ENCODE measurements at places on chromosomes 1 and 21. TPM values are rescaled to one million over a fixed set of nuclear protein-coding genes. Genes with fewer than 3 reads are reported as not detected.

Gene SLC45A1
- total RNA-seq = 10.3 TPM

Gene ELF3
- not detected for total RNA-seq

Gene UBL4B
- not detected for total RNA-seq

Gene SYCP1
- total RNA-seq = not detected

Gene KCNJ10
- total RNA-seq = not detected

Gene COL11A1
- total RNA-seq = 0.10 TPM

Gene RIMKLA
- not detected for total RNA-seq

Gene PBXIP1
- total RNA-seq = 65.3 TPM

Gene IGFN1
- not detected for total RNA-seq

Gene CD247
- not detected for total RNA-seq

Gene ARMH1
- 2.2 TPM for total RNA-seq

Gene FAM163A
- total RNA-seq = not detected

Gene CNKSR1
- 0.81 TPM for total RNA-seq

Gene KRTAP19-3
- total RNA-seq = not detected

Gene HIVEP3
- 1.8 TPM for total RNA-seq

Gene DDAH1
- 15.6 TPM for total RNA-seq

Gene NBPF4
- not detected for total RNA-seq

Gene GNAT2
- 0.68 TPM for total RNA-seq

Gene CSDE1
- 306 TPM for total RNA-seq

Gene KIF26B
- total RNA-seq = 5.9 TPM

Gene FCRL4
- total RNA-seq = not detected

Gene KCNH1
- total RNA-seq = not detected

Gene OR2T29
- not detected for total RNA-seq

Data from cardiac ventricle fibroblast (primary cell).